Glutamatergic neuron (in vitro differentiated cells): ENCODE measurements at places on chromosomes 4 and X.

- no peaks in the 10 kb centered on the region for H3K36me3 ChIP-seq
- no peak overlapping the region for H3K27ac ChIP-seq
- peaks cover 11% of the 10 kb centered on the region for H3K27me3 ChIP-seq
These were observed 2.7 kb downstream of the TMEM255A start for GRCh38 chrX:120308558-120308957.

- no peaks in the 10 kb centered on the region for H3K27me3 ChIP-seq
- no peak overlapping the region for H3K27ac ChIP-seq
- H3K4me3 ChIP-seq: no peak overlapping the region
- peaks cover 7% of the 10 kb centered on the region for H3K36me3 ChIP-seq
- no peak for DNase-seq
These were observed 86.4 kb upstream of the CHRDL1 start for GRCh38 chrX:110881971-110882370.

GRCh38 chr4:120109406-120109805 lies 42.8 kb upstream of the MAD2L1 start:
- H3K27me3 ChIP-seq: no peaks in the 10 kb centered on the region
- DNase-seq: no peak
- H3K27ac ChIP-seq: no peak overlapping the region
- H3K4me3 ChIP-seq: no peak overlapping the region

DNA sequence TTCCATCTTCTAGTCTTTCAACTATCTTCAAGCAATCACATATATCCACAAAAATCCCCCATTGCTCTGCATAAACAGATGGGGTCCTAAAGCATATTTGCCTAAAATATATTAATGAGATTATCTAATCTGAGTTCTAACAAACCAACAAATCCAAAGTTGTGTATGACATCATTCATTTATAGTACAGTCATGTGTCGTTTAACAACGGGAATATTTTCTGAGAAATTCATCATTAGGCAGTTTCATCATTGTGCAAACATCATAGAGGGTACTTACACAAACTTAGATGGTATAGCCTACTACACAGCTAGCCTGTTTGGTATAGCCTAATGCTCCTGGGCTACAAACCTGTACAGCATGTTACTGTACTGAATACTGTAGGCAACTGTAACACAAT lies 38.0 kb upstream of the SRD5A3 start:
- H3K4me1 ChIP-seq: peaks cover 4% of the 10 kb centered on the region
- peaks cover 3% of the 10 kb centered on the region for H3K27me3 ChIP-seq
- H3K36me3 ChIP-seq: no peaks in the 10 kb centered on the region
- H3K27ac ChIP-seq: no peak overlapping the region
- no peak overlapping the region for H3K4me3 ChIP-seq
- DNase-seq: no peak

- DNase-seq: no peak
- no peaks in the 10 kb centered on the region for H3K36me3 ChIP-seq
- H3K27ac ChIP-seq: no peak overlapping the region
These were observed 113.0 kb downstream of the NHS start for GRCh38 chrX:17488036-17488435.

GRCh38 chrX:24672701-24673190 lies 21.0 kb upstream of the POLA1 start:
- no peaks in the 10 kb centered on the region for H3K4me1 ChIP-seq
- no peaks in the 10 kb centered on the region for H3K27me3 ChIP-seq
- H3K36me3 ChIP-seq: no peaks in the 10 kb centered on the region
- no peak overlapping the region for H3K27ac ChIP-seq
- no peak for DNase-seq
